NCI-H1694 treated with DMSO at 0.1 percent for 48 hours (cell line): ENCODE measurements at places on chromosomes 6 and 20.
A peak's percentile ranks its signal among the peaks of the same experiment; 100 is the strongest.

GRCh38 chr6:33427585-33428223 lies 7.8 kb downstream of the SYNGAP1 start:
- no peak for DNase-seq

- DNase-seq = no peak
Observed at GRCh38 chr6:113734982-113735381, 122.2 kb upstream of the MARCKS start.

GRCh38 chr20:49045440-49046086 lies 549 bp upstream of the CSE1L start:
- no peak for DNase-seq

DNA sequence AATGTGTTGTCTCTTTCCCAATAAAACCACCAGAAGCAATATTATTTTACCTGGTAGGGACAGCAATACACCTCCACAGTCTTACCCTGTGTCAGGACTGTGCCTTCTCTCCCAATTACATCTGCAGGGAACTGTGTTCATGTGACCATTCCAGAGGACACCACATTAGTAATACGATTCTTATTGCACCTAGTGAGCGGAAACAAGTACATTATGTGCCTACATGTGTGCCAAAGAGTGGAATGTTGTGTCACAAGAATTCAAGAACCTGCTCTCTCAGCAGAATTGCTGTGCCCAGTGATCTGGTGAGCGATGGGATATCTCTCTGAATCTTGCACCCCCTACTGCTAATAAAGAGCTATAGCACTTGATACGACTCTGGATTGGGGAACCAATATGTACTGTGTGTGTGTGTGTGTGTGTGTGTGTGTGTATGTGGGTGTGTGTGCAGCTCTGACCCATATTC lies 57.4 kb upstream of the FOXC1 start:
- no peak for DNase-seq

GRCh38 chr20:63223121-63223825 lies 7.3 kb upstream of the YTHDF1 start:
- DNase-seq = peak; percentile 13

DNA sequence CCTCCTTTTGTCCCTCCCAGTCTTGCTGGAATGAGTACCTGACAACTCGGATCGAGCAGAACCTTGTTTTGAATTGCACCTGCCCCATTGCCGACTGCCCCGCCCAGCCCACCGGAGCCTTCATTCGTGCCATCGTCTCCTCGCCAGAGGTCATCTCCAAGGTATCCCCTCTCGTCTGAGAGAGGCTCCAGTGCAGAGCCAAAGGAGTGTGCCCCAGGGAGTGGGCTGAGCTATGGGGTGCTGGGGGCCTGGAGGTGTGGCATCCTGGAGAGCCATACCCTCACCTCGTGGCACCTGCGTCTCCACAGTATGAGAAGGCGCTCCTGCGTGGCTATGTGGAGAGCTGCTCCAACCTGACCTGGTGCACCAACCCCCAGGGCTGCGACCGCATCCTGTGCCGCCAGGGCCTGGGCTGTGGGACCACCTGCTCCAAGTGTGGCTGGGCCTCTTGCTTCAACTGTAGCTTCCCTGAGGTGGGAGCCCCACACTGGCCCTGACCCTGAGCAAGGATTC lies 8.8 kb downstream of the DNPH1 start:
- no peak for DNase-seq

GRCh38 chr20:39627765-39628164 lies 665.6 kb downstream of the DHX35 start:
- no peak for DNase-seq

GRCh38 chr20:58839991-58840747 lies 10.5 kb downstream of the GNAS-AS1 start:
- DNase-seq = no peak

DNA sequence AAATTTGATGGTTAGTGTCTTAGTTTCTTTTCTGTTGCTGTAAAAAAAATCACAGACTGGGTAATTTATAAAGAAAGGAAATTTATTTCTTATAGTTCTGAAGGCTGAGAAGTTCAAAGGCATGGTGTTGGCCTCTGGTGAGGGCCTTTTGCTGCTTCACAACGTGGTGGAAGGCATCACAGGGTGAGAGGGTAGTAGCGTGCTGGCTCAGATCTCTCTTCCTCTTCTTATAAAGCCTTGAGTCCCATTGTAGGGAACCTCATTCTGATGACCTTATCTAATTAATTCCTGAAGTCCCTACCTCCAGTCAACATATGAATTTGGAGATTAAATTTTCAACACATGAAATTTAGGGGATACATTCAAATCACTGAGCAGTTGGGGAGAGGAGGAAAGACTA lies 62.0 kb downstream of the ARID1B start:
- no peak for DNase-seq

DNA sequence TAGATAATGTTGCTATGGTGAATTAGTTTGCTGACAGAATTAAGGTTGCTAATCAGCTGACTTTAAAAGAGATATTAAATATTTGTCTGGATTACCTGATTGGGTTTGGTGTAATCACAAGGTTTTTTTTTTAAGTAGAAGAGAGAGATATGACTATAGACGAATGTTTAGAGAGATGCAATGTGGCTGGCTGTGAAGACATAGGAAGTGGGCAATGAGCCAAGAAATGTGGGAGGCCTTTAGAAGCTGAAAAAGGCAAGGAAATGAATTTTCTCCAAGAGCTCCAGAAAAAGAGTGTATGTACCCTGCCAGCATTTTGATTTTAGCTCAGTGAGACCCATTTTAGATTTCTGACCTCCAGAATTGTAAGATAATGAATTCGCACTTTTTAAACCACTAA lies 598.3 kb downstream of the PKHD1 start:
- DNase-seq = no peak

GRCh38 chr6:72649032-72649984 lies 27.4 kb downstream of the KCNQ5 start:
- no peak for DNase-seq

DNA sequence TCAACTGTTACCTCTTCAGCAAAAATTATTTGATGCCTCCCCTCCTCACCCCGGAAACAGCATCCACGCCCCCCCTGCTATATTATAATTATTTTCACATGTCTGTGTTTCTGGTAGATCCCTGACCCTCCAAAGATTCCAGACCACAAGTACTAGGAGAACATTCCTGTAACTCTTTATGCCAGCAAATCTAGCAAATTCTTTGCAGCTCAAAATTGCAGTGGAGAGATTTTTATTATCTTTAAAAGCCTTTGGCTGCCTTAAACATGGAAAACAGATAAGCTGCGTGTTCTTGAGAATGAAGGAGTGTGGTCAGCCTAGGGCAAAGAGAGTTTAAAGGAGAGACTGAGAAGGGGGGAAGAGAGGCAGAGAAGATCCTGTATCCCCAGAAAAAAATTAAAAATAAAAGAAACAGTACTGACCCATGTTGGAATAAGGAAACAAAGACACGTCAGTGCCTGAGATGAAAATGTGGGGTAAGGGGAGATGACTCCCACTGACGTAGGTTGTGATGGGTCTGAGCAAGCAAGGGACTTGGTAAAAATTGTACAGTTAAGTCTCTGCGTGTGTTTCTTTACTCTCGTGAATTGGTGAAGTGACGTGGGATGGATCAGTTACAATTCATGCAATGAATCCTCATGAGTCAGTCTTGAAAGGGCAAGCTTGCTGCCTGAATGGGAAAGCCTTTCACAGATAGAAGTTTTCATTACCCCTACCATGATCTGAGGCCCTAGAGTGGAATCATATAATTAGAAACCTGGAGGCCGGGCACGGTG lies 8.3 kb downstream of the ID4 start:
- no peak for DNase-seq

- no peak for DNase-seq
Observed at GRCh38 chr6:134267917-134268361, 50.0 kb downstream of the SGK1 start.

DNA sequence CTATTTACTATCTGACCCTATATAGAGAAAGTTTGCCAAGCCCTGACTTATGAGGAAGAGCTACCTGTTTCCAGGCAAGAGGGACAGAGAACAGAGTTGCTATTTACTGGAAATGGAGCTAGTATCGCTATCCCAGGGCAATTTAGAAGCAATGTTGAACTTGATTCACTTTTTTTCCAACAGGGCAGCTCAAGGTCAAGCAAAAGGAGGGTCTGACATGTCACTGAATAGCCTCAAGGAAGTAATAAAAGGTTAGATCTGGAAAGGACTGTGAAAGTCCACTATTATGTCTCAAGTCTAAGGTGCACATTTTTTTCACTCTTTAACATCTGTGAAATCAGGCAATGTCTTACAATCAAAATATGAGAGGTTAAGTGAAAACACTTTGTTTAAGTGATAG lies 84.4 kb downstream of the CLIC5 start:
- no peak for DNase-seq

DNA sequence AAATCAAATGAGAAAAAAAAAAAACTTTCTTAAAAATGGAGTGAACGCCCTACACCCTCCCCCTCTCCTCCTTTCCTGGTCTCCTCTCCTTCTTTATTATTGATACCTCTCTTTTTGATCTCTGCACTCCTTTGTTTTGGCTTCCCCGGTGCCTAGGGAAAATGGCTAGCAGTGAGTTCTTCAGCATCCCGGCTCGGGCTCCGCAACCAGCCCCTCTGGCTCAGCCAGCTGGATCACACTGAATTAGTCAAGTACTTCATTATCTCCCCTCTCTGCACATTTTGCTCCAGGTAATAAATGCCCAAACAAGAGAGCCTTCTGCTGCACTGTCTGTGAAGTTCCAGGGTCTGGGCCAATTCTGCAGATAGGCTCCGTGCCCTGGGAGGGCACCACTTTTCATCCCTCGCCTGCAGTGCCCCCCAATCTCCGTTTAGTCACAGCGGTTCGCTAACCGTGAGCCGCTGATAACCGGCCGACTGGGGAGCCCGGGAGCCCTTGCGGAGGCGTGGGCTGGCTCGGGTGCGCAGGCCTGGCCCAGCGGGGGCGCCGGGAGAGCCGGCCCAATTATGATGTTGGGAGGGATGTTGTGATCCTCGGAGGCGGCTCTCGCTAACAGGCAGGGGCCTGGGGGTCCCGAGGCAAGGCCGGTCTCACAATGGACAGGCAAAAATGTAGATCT lies 301.9 kb downstream of the TFAP2A start:
- DNase-seq = no peak

- DNase-seq = no peak
Observed at GRCh38 chr6:41672816-41673703, 34.8 kb downstream of the MDFI start.

DNA sequence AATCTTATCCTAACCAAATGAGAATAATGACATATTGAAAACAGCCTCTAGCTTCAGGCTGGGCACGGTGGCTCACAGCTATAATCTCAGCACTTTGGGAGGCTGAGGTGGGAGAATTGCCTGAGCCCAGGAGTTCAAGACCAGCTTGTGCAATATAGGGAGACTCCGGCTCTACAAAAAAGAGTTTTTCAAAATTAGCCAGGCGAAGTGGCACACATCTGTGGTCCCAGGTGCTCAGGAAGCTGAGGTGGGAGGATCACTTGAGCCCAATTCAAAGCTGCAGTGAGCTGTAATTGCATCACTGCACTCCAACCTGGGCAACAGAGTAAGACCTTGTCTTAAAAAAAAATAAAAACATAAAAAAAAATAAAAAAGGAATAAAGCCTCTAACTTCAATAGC lies 4.7 kb downstream of the TUBB2A start:
- no peak for DNase-seq

DNA sequence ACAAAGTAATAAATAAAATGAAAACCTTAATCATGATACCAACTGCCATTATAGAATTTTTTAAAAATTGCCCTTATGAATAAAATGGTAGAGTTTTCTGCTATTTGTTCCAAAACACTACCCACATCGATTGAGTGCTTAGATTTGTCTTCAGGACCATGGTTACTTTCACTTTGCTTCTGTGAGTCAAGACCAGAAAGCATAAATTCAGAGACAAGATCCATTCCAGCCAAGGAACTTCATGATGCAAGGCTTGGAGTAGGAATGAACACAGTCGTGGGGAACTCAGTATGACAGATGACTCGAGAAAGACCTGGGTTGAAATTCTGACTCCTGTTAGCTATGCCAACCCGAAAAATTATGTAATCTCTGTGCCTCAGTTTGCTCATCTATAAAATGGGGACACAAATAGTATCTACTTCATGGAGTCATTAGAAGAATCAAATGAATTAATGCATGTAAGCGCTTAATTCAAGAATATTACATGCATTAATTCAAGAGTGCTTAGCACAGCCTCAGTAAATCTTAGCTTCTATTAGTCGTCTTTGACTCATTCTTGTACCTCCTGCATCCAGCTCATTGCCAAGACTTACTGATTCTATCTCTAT lies 72.5 kb upstream of the MYLIP start:
- no peak for DNase-seq

GRCh38 chr20:32727683-32728082 lies 15.6 kb downstream of the COMMD7 start:
- DNase-seq = no peak

- peak; percentile 1 for DNase-seq
Observed at GRCh38 chr6:121319112-121319553, 15.1 kb downstream of the TBC1D32 start.

GRCh38 chr6:14784596-14785492 lies 461.0 kb upstream of the JARID2 start:
- no peak for DNase-seq

DNA sequence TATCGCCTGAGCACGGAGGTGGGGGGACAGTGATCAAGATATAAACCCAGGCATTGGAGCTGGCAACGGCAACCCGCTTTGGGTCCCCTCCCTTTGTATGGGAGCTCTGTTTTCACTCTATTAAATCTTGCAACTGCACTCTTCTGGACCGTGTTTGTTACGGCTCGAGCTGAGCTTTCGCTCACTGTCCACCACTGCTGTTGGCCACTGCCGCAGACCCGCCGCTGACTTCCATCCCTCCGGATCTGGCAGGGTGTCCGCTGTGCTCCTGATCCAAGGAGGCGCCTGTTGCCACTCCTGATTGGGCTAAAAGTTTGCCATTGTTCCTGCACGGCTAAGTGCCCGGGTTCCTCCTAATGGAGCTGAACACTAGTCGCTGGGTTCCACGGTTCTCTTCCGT lies 48.9 kb upstream of the CD83 start:
- no peak for DNase-seq

- DNase-seq = no peak
Observed at GRCh38 chr6:167910007-167910406, 83.3 kb downstream of the AFDN start.

DNA sequence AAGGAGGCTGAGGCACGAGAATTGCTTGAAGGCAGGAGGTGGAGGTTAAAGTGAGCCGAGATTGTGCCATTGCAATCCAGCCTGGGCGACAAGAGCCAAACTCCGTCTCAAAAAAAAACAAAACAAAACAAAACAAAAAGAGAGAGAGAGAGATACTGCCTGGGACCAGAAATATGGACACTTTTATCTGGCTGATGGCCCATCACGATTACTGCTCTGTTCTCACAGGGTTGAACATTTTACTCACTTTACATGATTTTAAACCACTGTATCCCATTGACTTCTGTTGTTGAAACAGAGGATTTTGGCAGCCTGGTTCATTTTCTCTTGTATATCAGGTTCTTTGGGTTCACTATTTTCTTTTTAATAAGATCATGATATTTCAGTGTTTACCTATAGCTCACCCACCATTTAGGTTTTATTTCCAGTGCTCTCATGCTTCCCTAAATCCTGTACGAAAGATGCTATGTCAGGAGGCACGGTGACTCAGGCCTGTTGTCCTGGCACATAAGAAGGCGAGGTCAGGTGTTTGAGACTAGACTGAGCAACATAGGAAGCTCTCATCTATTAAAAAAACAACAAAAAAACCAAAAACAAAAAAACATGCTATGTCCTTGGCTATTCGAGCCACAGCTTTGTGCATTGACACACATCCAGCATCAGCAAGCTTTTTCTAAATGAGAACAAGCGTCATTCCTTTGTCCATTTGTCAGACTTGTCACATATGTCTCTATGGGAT lies 34.5 kb upstream of the RREB1 start:
- no peak for DNase-seq

- no peak for DNase-seq
Observed at GRCh38 chr20:17808782-17809181, 109.0 kb downstream of the BANF2 start.

GRCh38 chr6:146896062-146896813 lies 297.5 kb downstream of the ADGB start:
- DNase-seq = no peak
